CD4-positive, alpha-beta T cell treated with Interleukin-1 beta for 1 hour (primary cell): ENCODE measurements at places on chromosomes 1 and 21.

DNA sequence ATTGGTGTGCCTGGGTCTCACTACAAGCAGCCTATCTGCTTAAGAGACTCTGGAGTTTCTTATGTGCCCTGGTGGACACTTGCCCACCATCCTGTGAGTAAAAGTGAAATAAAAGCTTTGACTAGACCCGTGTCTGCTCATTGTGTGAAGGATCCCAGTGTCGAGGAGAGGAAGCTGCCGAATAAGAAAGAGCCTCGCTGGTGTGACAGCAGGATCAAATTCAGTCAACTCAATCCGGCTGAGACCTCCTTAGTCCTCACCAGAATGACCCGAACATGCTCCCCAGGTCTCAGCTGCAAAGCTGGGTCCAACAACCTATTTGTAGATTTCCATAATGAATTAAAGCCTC, 14.8 kb downstream of the CD2 start:
- no peak for DNase-seq

DNA sequence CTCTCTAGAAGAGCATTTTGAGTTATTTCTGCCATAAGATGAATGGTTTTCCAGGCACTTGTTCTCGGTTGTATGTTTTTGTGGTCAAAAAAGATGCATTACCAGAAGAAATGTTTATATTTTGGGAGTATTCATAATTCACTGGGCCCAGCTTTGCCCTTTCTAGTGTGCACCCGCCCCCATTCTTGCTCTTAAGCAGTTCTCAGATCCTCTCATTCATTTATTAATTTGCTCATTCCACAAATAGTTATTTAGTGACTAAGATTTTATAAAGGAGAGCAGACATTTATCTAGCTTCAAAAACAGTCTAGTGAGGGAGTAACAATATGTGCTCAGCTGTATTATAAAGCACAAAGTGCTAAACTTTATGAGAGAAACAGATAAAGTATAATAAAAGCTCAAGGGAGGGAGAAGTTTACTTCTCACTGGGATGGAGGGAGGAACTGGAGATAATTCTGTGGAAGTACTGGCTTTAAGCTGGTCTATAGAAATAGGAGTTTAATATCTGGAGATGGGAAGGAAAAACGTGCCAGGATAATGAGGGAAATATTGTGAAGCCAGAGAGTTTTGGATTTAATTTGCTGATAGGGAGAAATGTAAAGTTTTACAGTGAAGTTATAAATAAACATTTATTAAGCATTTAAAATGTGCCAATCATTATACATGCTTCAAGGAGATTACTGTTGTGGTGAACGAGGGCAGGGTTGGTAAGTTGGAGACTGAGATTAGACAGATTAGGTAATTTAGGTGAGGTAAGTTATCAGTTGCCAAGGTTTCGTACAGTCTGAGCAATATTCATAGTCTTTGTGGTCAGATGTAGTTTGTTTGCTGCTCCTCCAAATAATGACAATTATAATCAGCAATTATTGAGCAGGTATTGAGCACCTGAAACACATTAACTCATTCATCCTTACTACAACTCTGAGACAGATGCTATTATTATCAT, 9.1 kb upstream of the MACF1 start:
- DNase-seq: no peak

DNA sequence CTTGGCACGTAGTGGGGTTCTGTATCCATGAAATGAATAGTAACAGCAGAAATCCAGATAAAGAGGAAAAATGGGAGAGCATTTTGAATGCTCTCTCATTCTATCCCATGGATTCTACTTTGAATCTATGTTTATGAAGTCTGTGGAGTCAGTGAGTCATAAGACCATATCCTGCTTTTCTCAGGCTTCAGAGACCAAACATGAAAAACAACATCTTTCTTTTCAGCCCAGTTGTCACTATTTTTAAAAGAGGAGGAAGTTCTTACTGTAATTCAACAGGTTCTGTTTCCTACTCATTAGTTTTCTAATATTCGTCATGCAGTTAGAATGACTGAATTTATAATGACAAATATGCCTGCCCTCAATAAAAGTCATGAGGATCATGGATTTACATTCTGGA, 39.4 kb upstream of the CD55 start:
- DNase-seq: no peak

DNA sequence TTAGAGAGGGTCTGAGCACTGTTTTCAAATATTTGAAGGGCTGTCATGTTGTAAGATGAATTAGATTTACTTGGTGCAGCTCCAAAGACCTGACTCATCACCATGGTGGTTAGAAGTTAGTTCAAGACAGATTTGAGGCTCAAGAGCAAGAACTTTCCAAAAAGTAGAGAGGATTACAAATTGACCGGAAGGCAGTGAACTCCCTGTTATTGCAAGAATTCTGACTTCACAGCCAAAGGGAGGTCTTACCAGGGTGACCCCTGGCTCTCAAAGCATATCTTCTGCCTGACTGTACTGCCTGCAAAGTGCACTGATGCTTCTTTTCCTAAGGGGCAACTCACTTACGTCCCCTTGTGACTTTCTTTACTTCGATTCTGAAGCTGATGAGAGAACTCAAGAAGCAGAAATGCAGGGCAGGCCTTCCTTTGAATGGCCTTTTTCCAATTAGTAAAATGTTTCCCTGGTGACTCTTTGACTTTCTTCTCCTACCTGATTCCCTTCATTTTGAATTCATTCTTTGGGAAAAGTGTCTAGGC, 86.4 kb downstream of the NAV1 start:
- DNase-seq: no peak
